GM23248 (cell line): ENCODE measurements at places on chromosomes 4 and X. TPM values are rescaled to one million over a fixed set of nuclear protein-coding genes. Genes with fewer than 3 reads are reported as not detected.

The IL2RG gene
- not detected in 2 replicates for total RNA-seq

The MSANTD1 gene
- 2.1 TPM in 1 of 2 replicates, not detected in the other for total RNA-seq

The ADGRL3 gene
- not detected in 2 replicates for total RNA-seq

GRCh38 chr4:38192516-38192915 is 232.3 kb downstream of the PTTG2 start:
- no peak overlapping the region for H3K27ac ChIP-seq
- H3K4me1 ChIP-seq = peaks cover 23% of the 10 kb centered on the region
- DNase-seq = no peak
- no peaks in the 10 kb centered on the region for H3K27me3 ChIP-seq
- H3K36me3 ChIP-seq = no peaks in the 10 kb centered on the region
- H3K4me3 ChIP-seq = no peak overlapping the region
